ENCODE measurements at places on chromosomes 7 and 10.

- no peak for DNase-seq
Observed at GRCh38 chr7:34330308-34330707, 327.7 kb upstream of the NPSR1 start.

DNA sequence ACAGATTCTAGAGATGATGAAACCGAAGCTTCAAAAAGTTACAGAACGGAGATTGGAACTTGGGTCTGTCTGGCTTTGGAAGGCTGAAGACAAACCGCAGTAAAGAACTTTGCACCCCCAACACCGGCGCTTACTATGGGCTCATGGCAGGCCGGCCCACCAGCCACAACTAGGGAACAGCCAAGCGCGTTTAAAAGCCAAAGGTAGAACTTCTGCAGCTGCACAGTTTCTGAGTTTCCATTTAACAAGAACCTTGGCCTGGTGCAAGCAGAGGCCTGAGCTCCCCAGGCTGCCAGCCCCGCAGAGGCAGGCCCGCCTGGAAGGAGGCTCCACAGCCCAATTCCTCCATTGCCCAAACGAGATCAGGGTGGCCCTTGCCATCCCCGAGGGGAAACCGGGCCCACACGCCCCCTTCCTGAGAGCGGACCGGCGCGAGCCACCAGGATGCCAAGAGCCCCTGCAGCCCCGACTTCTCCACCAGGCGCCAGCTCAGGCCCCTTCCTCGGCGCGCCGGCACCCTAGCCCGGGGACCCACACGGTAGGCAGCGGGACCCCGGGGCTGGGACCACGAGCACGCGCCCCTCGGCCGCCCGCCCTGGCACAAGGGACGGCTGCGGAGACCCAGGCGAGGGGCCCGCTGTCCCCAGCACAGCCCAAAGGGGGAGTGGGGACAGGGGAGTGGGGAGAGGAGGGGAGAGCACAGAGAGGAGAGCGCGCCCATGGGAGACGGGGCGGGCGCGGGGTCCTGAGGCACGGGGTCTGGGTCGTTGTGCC, 566 bp downstream of the MAD1L1 start:
- peak; percentile 64 for DNase-seq

GRCh38 chr10:80187465-80188409, 17.6 kb downstream of the ANXA11 start:
- DNase-seq = peak; percentile 81

DNA sequence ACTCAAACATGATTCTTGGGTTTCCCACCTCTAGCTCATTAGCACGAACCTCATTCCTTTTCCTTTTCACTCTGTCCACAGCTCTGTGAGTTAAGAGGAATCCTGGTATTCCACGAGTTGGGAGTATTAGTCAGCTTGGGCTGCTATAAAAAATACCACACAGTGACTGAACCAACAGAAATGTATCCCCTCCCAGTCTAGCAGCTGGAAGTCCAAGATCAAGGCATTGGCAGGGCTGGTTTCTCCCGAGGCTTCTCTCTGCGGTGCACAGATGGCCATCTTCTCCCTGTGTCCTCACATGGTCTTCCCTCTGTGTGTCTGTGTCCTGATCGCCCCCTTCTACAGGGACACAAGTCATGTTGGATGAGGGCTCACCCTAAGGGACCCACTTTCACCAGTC, 261.6 kb downstream of the TNS3 start:
- no peak for DNase-seq

GRCh38 chr10:7942316-7942715, 112.2 kb upstream of the GATA3 start:
- no peak for DNase-seq

DNA sequence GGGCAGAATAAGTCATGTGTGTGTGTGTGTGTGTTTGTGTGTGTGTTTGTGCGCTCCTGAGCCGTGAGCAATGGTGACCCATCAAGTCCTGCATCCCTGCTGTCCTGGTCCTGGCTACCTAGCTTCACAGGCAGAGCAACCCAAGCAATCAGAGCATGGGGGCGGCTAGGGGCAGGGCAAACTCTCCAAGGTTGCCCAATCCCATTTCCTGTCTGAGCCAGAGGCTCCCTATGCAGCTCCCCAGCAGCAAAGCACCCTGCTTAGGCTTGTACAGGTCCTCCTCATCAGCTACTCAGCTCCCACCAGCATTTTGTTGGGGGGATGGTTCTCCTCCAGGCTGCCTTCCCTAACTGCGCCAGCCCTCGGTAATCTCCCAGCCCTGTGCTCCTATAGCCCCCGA, 31.1 kb upstream of the CRHR2 start:
- DNase-seq = no peak

- peak; percentile 70 for DNase-seq
Observed at GRCh38 chr7:44977304-44977958, 1.4 kb downstream of the MYO1G start.

GRCh38 chr7:50562136-50562535, 3.1 kb downstream of the DDC start:
- DNase-seq = no peak

- DNase-seq = no peak
Observed at GRCh38 chr7:2800220-2800930, 43.7 kb downstream of the GNA12 start.

DNA sequence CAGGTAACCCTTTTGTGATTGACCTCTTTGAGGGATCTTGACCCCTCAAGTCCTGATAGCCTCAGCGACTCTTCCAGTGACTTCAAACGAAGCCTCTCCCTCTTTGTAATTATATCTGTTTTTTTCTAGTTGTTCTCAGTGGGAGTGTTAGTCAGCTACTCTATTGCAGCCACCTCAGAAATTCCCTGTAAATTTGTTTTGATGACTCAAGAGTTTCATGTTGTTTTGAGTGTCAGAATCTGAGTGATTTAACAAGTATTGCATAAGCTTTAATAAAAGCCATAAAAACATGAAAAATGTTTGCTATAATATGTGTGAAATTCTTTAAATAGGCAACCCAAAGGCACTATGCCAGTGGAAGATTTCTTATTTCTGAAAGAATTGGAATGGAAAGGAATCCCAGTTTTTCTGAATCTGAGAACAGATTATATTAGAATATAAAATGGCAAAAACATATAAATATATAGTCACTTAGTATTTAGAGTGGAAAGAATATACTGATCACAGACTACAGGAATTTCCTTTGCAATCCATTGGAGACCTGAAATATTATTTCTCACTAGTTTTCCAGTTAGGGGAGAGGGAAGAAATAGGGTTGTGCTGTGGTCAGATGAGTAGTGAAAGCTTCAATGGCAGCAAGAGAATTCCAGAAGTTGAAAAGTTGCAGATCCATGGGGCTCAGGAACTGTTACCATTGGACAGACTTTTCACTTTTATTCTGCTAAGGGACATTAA, 94.4 kb upstream of the SEMA3C start:
- DNase-seq = no peak

DNA sequence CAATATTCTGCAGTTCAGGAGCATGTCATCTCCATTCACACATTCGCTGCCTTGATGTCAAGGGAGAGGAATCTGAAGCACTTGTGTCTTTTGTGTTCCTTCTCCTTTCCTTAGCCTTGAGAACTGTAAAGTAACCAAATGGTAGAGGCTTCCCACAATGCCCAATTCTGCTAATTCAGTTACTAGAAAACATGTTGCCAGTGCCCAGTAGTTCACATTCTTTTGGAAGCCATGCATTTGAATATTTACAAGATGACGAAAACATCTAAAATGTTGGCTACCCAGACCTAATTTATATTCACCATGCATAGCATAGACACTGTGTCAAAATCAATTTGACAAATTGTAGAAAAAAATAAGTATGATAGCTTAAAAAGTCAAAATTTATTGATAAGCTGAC, 852.7 kb upstream of the PHF14 start:
- DNase-seq = no peak

DNA sequence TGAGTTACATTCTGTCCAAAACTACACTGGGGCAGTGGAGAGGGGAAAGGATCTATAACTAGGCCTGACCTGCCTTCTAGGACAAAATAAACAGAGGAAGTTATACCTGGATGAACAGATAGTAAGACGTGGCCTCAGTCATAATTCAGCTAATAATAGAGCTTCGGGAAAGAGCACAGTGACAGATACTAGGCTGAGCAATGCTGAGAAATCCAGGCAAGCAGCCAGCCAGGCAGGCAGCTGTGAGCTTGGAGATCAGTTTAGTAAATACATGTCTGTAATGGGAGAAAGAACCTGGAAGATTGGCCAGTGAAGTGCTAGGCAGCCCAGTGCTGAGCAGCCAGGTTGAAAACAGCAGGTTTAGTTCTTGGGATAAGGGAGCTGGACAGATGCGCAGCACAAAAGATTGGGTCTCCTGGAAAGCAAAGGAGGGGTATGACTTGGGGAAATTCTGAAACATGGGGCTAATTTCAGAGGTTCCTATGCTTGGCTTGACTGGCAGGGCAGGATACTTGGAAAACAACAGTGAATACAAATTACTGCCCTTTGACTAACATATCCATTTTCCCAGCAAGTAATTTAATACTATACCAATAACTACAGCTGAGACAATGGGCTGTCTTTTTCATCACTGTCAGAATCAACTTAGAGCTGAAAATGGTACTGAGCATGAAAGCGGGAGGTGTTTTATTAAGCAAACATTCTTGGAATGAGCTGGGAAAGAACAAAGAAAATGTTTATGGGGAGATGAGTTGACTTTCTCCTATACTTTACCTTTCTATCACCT, 140.8 kb downstream of the DGKB start:
- DNase-seq = no peak

DNA sequence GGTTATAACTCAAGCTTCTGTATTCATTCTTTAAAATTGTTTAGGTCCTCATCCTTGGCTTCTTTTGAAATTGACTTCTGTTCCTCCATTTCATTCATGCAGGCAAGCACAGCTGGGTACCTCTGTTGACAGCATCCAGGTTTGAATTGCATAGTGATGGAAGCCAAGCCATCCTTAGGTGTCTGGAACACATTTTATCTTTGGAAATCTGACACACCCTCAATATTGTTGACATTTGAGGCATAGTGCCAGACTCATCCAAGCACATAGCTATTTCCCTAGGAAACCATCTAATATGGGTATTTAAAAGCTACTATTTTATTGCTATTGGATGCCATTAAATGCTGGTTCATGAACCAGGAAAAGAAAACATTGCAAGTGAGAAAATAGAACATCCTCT, 142.1 kb upstream of the PTPRZ1 start:
- no peak for DNase-seq

GRCh38 chr7:107237451-107237850, 68.6 kb downstream of the HBP1 start:
- DNase-seq = no peak

GRCh38 chr7:134593530-134594392, 44.9 kb downstream of the AKR1B15 start:
- DNase-seq = no peak

- DNase-seq = no peak
Observed at GRCh38 chr7:140635345-140635744, 5.3 kb downstream of the DENND2A start.

DNA sequence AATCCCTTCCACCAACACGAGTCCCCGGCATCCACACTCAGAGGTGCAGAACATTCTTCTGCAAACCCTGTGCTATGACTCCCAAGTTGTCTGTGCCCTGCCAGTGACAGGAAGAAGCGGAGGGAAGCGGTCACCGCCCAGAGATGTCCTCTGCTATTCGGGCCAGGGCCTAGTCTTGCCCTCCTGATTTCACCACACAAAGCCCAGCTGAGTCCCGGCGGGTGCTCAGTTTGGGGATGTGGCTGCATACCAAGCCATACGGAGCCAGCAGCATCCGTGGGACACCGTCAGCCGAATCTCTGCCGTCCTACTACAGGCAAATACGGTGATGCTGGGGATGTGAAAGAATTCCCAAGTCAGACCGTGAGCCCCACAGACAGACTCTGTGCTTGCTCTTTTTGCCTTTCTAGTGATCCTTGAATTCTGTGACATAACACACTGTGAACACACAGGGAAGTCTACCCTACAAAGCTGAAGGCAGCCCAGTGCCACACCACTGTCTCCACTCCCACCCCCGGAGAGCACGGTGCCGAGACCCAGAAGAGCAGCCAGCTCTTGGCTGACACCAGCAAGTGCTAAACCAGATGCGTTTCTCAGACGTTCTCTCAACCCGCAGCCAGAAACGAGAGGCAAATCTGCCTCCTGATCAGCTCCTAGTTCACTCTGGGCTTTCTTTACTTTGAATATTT, 2.0 kb downstream of the STK32C start:
- peak; percentile 29 for DNase-seq

- DNase-seq = no peak
Observed at GRCh38 chr10:1085258-1085657, 29.1 kb downstream of the WDR37 start.

GRCh38 chr7:2412587-2413201, 9.3 kb downstream of the CHST12 start:
- no peak for DNase-seq

DNA sequence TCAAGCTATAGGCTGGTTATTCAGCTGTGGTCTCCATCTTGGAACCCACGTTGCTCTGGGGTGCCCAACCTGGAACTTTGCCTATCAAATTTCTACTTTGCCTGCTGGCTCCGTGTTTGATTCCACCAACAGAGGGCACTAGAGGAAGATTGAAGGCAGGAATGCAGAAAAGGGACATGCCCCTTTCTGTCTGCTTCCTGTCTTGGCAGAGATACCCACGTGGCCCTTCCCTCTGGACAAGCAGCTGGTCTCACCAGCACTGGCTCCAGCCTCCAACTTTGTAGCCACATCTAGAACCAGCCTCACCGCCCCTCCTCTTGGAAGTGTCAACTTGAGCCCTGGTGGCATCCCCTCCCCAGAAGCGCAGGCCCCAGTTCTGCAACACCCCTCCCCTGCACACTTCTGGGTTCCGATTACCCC, 52.1 kb upstream of the ZNF438 start:
- peak; percentile 46 for DNase-seq

GRCh38 chr10:131700506-131700905, 200.3 kb upstream of the PPP2R2D start:
- DNase-seq = no peak

DNA sequence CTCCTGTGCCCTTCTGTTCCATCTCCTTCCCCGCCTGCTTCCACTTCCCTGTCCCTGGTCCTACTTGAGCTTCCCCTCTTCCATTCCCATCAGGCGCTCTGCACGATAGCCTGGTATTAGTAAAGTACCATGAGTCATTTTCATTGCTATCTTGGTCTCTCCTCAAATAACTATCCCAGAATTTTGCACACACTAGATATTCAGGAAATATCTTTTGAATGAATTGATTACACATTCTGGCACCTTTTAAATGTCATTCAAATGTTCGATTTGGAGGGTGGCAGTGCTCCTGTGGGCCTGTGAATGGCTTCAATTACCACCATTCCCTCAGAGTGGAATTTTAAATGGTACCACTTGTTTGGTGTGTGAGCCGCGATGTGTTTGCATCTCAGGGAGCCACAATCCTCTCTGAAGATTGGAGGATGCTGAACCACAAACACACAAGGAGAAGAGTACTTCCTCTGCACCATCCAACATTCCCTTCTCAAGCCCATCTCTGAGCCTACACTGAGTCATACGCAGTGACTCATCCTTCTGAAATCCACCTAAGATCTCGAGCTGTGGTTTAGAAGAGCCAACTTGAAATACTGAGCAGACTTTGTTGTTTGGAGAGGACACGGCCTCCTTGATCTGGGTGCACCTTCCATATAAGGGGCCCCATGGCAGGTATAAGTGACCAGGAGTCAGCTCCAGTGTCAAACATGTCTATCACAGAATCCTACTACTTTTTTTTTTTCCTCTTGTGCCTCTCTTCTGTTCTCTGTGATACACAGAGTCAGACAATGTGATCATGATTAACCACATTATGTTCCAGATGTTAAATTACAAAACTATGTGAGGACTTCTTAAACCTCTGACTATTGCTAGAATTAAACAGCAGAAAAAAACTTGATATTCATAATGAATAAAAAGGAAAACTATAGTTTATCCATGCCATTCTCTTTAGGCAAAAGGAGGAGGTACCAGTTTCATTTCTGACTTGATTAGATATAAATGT, 81.9 kb downstream of the BMPER start:
- no peak for DNase-seq

- DNase-seq = no peak
Observed at GRCh38 chr7:84682543-84682942, 488.0 kb upstream of the SEMA3A start.

- DNase-seq = no peak
Observed at GRCh38 chr7:92730808-92731207, 105.6 kb downstream of the CDK6 start.
